ENCODE measurements at places on chromosomes 6 and 20. TPM values are rescaled to one million over a fixed set of nuclear protein-coding genes. Genes with fewer than 3 reads are reported as not detected.

Gene DEFB119
- total RNA-seq = not detected

Gene GNAS-AS1
- total RNA-seq = 15.0 TPM

Gene BHLHE23
- total RNA-seq = 5.0 TPM

Gene CCDC170
- total RNA-seq = not detected

Gene SCUBE3
- 0.70 TPM for total RNA-seq

Gene GGTLC1
- not detected for total RNA-seq

Gene CALHM6
- total RNA-seq = 0.27 TPM

Gene TRAPPC3L
- total RNA-seq = not detected

Gene UBE2V1
- 105 TPM for total RNA-seq

Gene VWA7
- total RNA-seq = 0.12 TPM

Gene TNF
- total RNA-seq = not detected

Gene ADAM33
- 4.0 TPM for total RNA-seq

Gene PTK7
- total RNA-seq = 147 TPM

Gene THBD
- 0.97 TPM for total RNA-seq

Gene POLR3F
- total RNA-seq = 15.7 TPM

Gene APOM
- total RNA-seq = 1.2 TPM

Gene ALDH8A1
- not detected for total RNA-seq

Gene RIMS1
- total RNA-seq = 4.0 TPM

Gene SOX4
- total RNA-seq = 156 TPM

Gene SLC17A1
- total RNA-seq = not detected

Gene CHRNA4
- total RNA-seq = 3.9 TPM

Gene OTOR
- not detected for total RNA-seq

Gene SLC52A3
- 3.6 TPM for total RNA-seq

Gene EPHA7
- total RNA-seq = 7.3 TPM

Gene APOBEC2
- total RNA-seq = not detected

Gene CTAGE9
- not detected for total RNA-seq

Gene GTSF1L
- total RNA-seq = not detected

Gene C6orf132
- total RNA-seq = 48.3 TPM

Gene GNRH2
- not detected for total RNA-seq

Gene BLTP3A
- 18.4 TPM for total RNA-seq

Gene LIME1
- 3.6 TPM for total RNA-seq

Gene ZNF831
- total RNA-seq = not detected

Gene C6orf120
- total RNA-seq = 49.3 TPM

Gene LIN28B
- 96.4 TPM for total RNA-seq

Gene PRPH2
- 0.89 TPM for total RNA-seq

Gene ERVFRD-1
- total RNA-seq = not detected

Gene PBOV1
- total RNA-seq = not detected

Gene NKAIN4
- 16.0 TPM for total RNA-seq

Gene CST5
- not detected for total RNA-seq

Gene GINS1
- total RNA-seq = 65.4 TPM

Gene TRIM15
- total RNA-seq = 1.0 TPM

Gene ATP9A
- total RNA-seq = 5.9 TPM

Gene OR2B6
- not detected for total RNA-seq

Gene SLC17A9
- total RNA-seq = 24.2 TPM

Gene TREM2
- total RNA-seq = not detected

Gene HLA-DMB
- 1.3 TPM for total RNA-seq

Gene IMPG1
- not detected for total RNA-seq

Gene C6orf58
- total RNA-seq = not detected

Gene IRAK1BP1
- 12.8 TPM for total RNA-seq

Gene BPI
- not detected for total RNA-seq

Gene C20orf202
- not detected for total RNA-seq

Gene MYLK4
- 0.17 TPM for total RNA-seq

Gene HLA-DPA1
- total RNA-seq = 6.9 TPM

Gene TBX18
- total RNA-seq = not detected

Gene TMEM170B
- 8.6 TPM for total RNA-seq

Gene CRIP3
- 18.8 TPM for total RNA-seq

Gene RBPJL
- total RNA-seq = 1.4 TPM

Gene EFCAB8
- total RNA-seq = not detected

Gene NKAPL
- total RNA-seq = 1.6 TPM

Gene CNR1
- total RNA-seq = 2.6 TPM

Measured in GM23338 (cell line).